ENCODE measurements at places on chromosomes 3 and 15. TPM values are rescaled to one million over a fixed set of nuclear protein-coding genes. Genes with fewer than 3 reads are reported as not detected.

The BOC gene
- 0.09 TPM for total RNA-seq

The CADM2 gene
- under 0.01 TPM for total RNA-seq

The ENTPD3 gene
- total RNA-seq: not detected

The IQGAP1 gene
- total RNA-seq: 206 TPM

The CLDN16 gene
- under 0.01 TPM for total RNA-seq

The PPP1R2 gene
- 104 TPM for total RNA-seq

The SLC28A2 gene
- not detected for total RNA-seq

The CNTN6 gene
- not detected for total RNA-seq

The EFCC1 gene
- total RNA-seq: 0.18 TPM

The CCR1 gene
- not detected for total RNA-seq

The ATP8B4 gene
- under 0.01 TPM for total RNA-seq

The CA12 gene
- 4.0 TPM for total RNA-seq

The CHRNA7 gene
- 1.8 TPM for total RNA-seq

The NLGN1 gene
- 32.2 TPM for total RNA-seq

The THBS1 gene
- 7,438 TPM for total RNA-seq

The C3orf80 gene
- total RNA-seq: 0.09 TPM

The DGKG gene
- total RNA-seq: 0.09 TPM

The CLDND1 gene
- total RNA-seq: 124 TPM

The KBTBD12 gene
- total RNA-seq: not detected

The RHOV gene
- total RNA-seq: under 0.01 TPM

The CFAP100 gene
- not detected for total RNA-seq

The C3orf62 gene
- 0.81 TPM for total RNA-seq

The GOLGA8O gene
- total RNA-seq: 0.09 TPM

The VILL gene
- 6.7 TPM for total RNA-seq

The RTP3 gene
- not detected for total RNA-seq

The BTLA gene
- total RNA-seq: not detected

The IQSEC1 gene
- total RNA-seq: 10.9 TPM

The VEPH1 gene
- total RNA-seq: 107 TPM

The KBTBD13 gene
- total RNA-seq: not detected

The SCAP gene
- total RNA-seq: 61.7 TPM

The DAPK2 gene
- total RNA-seq: 3.2 TPM

The P2RY14 gene
- not detected for total RNA-seq

The CRABP1 gene
- total RNA-seq: not detected

The DOCK3 gene
- total RNA-seq: under 0.01 TPM

The ATP13A5 gene
- not detected for total RNA-seq

The FEZF2 gene
- not detected for total RNA-seq

The MYLK gene
- total RNA-seq: 30.8 TPM

The LRTM1 gene
- not detected for total RNA-seq

All from endothelial cell of coronary artery (primary cell).